ENCODE measurements at places on chromosomes 16 and 17.
A peak's percentile ranks its signal among the peaks of the same experiment; 100 is the strongest.

DNA sequence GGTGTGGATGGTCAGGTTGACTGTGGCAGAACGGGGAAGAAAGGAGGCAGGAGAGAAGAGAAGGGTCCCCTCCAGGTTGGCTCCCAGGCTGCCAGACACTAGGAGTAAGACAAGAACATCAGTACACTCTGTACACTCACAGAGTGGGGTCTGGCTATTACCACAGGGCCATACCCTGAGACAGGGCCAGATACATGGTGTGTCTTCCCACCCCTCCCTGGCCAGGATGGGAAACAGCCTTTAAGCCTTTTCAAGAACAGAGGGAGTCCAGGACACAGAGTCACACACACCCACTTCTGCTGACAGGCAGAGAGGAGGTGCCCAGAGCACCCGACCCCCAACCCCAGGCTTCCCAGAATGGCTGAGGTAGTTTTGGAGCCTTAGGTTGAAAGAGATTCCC, 99.4 kb downstream of the LITAF start:
- no peak for DNase-seq

GRCh38 chr16:8885674-8886592, 3.8 kb downstream of the LITAFD start:
- no peak for DNase-seq

- no peak for DNase-seq
These were observed 253.2 kb downstream of the PRKCA start for GRCh38 chr17:66555605-66556004.

GRCh38 chr17:17621254-17621653, 29.7 kb upstream of the PEMT start:
- no peak for DNase-seq

DNA sequence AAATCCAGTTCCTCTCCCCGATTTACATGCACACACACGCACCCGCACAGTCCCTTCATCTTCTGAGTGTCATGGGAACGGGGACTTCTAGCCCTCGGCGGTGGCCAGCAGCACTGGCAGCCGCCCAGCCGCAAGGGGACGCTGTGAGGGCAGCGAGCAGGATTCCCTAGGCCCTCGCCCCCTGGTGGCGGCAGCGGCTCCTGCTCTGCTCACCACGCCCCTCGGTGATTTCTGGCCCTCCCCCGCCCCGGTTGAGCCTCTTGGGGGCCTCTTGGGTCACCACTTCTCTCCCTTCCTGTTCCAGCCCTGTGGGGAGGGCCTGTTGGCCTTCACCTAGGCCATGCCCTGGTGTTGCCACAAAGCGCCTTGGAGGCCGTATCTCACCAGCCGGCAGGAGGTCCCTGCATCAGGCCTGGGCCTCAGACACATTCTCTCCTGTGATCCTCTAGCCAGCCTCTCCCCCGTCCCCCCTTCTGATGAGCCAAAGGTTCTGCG, 75.2 kb upstream of the KSR1 start:
- peak; percentile 6 for DNase-seq

- DNase-seq, result no peak
These were observed 1.8 kb downstream of the MRPL28 start for GRCh38 chr16:368388-369158.

GRCh38 chr17:9020096-9020823, 1.1 kb upstream of the NTN1 start:
- DNase-seq, result no peak

- no peak for DNase-seq
These were observed 858 bp downstream of the MMD start for GRCh38 chr17:55420776-55421178.

DNA sequence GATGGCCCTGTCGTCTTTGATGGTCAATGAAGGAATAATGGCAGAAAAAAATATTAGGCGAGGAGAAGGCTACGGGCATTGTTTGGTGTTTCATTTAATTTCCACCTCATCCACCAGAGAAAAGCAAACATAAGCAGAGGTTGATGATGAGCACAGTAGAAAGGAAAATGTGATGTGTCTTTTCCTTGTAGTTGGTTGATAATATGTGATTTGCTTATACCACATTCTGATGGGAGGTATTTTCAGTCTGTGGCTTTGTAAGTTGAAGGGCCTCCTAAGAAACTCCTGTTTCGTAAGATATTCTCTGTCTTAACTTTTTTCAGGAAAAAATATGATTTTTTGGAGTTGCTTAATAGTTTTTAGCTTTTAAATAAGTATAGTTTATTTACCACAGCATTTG, 215.7 kb downstream of the PRKCA start:
- no peak for DNase-seq

DNA sequence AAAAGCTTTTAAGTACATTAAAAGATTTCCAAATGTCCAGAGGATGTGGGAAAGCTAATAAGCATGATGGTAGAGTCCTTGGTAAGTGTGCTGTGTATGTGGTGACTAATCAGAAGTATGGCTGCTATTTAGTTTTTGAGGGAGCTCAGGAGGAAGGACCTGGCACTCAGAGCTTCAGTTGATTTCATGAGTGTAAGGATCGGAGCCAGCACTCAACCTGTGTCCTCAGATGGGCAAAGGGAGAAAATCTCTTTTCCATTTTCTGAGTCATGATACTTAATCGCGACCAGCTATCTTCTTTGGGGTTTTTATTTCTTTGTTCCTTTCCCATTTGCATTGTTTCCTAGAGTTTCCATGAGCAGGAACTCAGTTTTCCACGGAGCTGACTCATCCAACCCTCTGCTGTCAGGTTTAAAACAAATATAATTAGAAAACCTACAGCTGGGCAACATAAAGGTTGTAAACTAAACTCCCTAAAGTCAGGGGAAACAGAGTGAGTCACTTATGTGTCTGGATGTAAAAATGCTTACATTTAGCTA, 125.4 kb downstream of the MAP2K6 start:
- DNase-seq, result no peak

Data from GF-D8 (cell line).